Activated CD8-positive, alpha-beta memory T cell treated with anti-CD3 and anti-CD28 coated beads for 1 hour (primary cell): ENCODE measurements at places on chromosomes 1 and 21.

GRCh38 chr1:34163792-34164731 lies 968 bp downstream of the CSMD2 start:
- DNase-seq = no peak

DNA sequence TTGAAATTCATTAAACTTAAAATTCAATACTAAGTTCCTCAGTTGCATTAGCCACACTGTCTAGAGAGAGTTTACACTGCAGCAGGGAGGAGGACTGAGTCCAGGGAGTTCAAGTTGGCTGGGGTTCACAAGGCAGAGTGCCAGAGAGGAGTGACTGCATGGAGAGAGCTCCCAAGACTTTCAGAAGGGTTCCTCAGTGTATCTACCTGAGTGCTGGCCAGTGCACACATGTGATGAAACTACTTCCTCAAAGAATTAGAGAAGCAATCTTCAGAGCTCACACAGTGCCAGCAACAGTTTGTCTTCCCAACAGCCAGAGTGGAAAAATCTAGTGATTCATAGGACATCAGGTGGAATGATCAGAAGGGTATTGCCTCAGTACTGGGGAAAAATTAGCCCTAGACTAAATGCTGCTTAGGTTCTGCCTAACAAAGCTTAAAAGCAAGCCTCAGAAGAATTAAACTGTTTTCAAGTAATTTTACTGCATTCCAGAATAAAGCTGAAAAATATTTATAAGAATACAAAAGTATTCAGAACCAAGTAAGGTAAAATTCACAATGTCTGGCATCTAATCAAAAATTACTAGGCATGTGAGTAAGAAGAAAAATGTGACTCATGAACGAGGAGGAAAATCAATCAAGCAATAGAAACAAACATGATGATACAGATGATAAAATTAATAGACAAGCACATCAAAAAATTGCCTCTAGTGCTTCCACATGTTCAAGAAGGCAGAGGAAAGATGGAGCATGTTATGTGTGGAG lies 10.4 kb upstream of the WNT3A start:
- DNase-seq = no peak

GRCh38 chr1:245956225-245956624 lies 550.9 kb downstream of the SMYD3 start:
- DNase-seq = no peak

DNA sequence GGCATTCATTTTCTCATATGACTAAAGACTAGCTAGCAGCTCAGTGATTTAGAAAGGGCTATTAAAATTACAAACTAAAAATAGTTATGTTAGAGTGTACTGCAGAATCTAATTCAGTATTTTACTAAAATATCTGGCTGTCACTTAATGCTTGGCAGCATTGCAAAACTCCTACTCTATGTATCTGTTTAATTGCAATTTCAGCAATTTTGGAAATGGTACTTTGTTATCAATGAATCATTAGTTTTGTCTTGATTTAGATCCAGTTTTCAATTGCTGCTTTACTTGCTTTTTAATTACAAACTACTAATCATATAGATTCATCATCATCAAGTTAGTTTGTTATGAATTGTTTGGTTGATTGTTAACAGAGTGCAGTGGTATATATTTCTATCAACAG lies 19.2 kb downstream of the C1orf87 start:
- DNase-seq = no peak

- DNase-seq = no peak
These were observed 884 bp downstream of the SPATA6 start for GRCh38 chr1:48470950-48471690.

- no peak for DNase-seq
These were observed 93.8 kb upstream of the PRDX6 start for GRCh38 chr1:173383351-173383750.

DNA sequence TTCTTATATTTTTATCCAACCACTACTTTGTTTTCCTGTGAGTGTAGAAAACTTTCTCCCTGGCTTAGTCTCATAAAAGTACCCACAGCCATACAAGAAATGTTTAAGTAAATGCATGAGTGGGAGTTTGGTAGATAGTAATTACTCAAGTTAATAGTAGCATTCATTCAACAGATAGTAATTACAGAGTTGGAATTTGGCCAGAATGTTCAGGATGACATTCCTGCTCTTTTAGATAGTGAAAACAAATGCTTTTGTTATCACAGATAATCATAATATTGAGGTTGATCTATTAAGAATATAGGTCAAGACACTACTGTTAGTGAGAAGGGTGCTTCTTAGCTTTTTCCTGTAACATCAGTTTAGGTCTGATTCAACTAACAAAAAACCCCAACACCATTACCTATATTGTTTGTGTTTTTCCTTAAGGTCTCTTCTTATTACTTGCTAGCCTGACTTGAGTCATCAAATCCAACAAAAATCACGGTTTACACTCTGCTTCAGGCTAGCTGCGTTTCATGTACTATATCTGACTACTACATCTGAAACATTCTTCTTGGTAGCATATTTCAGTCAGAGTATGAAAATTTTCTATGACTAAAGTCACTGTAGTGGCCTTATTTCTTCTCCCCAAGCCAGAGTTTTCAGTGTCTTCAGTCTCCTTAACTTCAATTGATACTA lies 163.7 kb downstream of the HS2ST1 start:
- DNase-seq = no peak

- no peak for DNase-seq
These were observed 120.2 kb upstream of the SLC45A1 start for GRCh38 chr1:8197493-8198282.
